ENCODE measurements at places on chromosomes 16 and 17. TPM values are rescaled to one million over a fixed set of nuclear protein-coding genes. Genes with fewer than 3 reads are reported as not detected.

The TSR3 gene
- 27.4 TPM for total RNA-seq

The MYH3 gene
- 1.4 TPM for total RNA-seq

The C1QTNF8 gene
- not detected for total RNA-seq

The KRT9 gene
- total RNA-seq, result 0.54 TPM

The HBQ1 gene
- total RNA-seq, result 5.5 TPM

The TMEM92 gene
- total RNA-seq, result 0.97 TPM

The PYDC1 gene
- not detected for total RNA-seq

The TLCD3A gene
- total RNA-seq, result 14.9 TPM

- no peak for ATAC-seq
Measured at GRCh38 chr16:85473323-85473722, 139.8 kb upstream of the GSE1 start.

- ATAC-seq, result peak; percentile 68
Measured at GRCh38 chr16:68707340-68708152, 29.5 kb upstream of the CDH1 start.

DNA sequence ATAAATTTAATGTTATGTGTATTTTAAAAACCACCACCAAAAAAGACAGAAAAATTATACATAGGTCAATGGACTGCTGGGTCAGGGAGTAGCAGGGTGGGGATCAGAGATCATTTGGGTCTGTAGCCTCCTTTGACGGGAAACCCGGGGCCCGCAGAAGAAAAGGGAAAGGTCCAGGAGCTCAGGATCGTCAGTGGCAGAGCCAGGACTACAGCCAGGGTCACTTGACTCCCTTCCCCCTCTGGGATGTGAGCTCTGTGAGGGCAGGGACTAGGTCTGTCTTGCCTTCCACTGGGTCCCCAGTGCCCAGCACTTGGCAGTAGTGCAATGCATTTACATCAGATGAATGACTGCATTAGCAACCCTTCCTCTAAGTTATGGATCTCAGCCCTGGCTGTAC, 62.1 kb downstream of the TOM1L2 start:
- no peak for ATAC-seq

- no peak for ATAC-seq
Measured at GRCh38 chr16:84735849-84736586, 36.2 kb downstream of the USP10 start.

- ATAC-seq, result no peak
Measured at GRCh38 chr16:50479771-50480170, 68.4 kb upstream of the NKD1 start.

- no peak for ATAC-seq
Measured at GRCh38 chr16:67451061-67451703, 20.3 kb downstream of the HSD11B2 start.

GRCh38 chr17:16215002-16215272, 397 bp downstream of the NCOR1 start:
- ATAC-seq, result peak; percentile 66

- no peak for ATAC-seq
Measured at GRCh38 chr16:4937782-4938682, 1.1 kb upstream of the PPL start.

DNA sequence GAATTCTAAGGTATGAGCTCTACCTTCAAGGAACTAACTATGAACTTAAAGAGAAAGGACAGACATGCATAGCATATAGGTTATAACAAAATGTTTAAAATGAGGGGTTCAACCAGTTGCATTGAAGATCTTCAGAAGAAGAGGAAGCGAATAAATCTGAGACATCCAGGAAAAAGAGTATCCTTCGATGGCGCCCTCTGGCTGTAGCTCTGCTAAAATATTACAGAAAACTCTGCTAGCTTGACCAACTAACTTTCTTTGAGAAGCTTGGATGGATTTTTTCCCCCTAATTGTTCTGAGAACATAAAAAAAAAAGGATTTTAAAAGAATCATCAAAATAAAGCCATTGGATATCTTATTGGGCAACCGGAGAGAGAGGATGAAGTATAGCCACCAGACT, 659.9 kb upstream of the SOX9 start:
- no peak for ATAC-seq

GRCh38 chr16:55149622-55150021, 174.4 kb upstream of the IRX6 start:
- no peak for ATAC-seq

- no peak for ATAC-seq
Measured at GRCh38 chr17:78001182-78001581, 42.7 kb downstream of the TNRC6C start.

DNA sequence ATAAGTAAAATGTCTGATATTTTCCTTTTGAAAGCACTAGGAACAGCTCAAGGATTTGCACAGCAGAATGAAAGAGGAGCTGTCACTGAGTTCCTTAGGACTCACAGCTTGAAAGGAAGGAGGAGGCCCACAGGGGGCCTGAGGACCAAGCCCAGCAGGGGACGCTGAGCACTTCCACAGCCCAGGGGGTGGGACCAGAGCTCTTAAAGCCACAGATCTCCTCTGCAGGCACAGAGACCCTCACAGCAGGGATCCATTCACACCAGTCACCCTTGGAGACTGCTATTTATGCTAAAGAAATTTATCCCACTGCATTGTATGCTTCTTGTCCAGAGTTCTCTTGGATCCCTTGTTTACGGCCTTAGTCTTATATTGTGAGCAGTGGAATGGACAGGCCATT, 253.3 kb downstream of the STX8 start:
- peak; percentile 99 for ATAC-seq

- no peak for ATAC-seq
Measured at GRCh38 chr17:21283482-21284318, 811 bp upstream of the MAP2K3 start.

- ATAC-seq, result peak; percentile 35
Measured at GRCh38 chr16:10981697-10982216, 37.4 kb downstream of the CLEC16A start.

DNA sequence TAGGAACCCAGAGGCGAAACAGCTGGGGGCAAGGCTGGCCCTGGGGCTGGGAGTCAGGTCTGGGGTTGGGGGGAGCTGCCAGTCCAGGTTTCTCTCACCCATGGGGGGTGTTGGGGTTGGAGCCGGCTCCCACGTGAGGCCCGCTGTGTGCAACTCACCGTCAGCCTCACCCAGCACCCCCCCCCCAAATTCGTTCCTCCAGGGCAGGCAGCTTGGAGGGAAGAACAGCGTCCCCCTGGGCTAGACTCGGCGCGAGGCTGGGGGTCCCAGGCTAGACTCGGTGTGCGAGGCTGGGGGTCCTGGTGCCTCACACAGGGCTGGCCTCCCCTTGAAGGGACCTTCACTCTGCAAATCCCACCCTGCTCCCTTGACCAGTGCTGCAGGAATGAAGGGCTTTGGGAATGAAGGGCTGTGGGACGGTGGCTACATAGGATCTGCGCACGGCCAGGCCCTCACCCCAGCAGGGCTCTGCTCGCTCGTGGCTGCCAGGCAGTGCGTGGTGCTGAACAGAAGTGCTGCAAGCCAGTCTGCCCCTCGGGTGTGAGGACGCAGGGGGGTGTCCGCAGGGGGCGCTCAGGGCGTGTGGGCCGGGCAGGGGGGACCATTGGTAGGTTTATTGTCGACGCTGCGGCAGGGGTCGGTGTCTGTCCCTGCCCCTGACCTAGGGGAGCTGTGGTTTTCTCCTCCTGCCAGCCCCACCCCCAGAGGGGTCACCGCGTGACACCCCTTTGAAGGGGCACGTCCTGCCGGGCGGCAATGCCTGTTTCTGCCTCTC, 74.7 kb downstream of the KLHDC4 start:
- no peak for ATAC-seq

GRCh38 chr17:33373273-33373672, 80.2 kb upstream of the ASIC2 start:
- ATAC-seq, result no peak

DNA sequence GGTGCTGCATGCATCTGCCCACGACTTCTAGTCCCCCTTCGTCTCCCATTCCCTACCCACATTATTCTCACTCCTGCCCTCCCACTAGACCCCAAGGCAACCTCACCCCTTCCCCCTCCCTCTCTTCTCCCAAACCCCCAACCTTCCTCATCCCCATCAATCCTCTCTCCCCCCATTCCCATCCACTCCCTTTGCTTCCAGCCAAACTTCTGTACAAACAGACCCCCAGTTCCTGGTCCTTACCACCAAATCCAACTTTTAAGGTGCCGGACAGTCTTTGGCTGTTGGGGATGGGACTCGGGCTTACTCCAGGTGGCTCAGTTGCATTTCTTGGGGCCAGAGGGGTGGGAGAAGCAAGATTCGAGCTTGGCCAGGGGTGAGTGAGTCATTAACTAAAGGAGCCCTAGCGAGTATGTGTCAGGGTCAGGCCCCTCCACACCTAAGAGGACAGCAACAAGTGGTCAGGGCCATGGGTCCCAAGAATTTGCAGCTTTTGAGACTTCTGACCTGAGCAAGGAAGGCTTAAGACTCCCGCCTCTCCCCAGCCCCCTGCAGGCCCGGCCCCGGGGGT, at the start of gene SLC38A8:
Gene SLC38A8 (minus strand): TSS at position 488 of the 571 bp plus-strand sequence. CDS start 638 bp downstream, outside the sequence.
- no peak for ATAC-seq

- no peak for ATAC-seq
Measured at GRCh38 chr17:46821482-46822387, 3.2 kb upstream of the WNT3 start.

DNA sequence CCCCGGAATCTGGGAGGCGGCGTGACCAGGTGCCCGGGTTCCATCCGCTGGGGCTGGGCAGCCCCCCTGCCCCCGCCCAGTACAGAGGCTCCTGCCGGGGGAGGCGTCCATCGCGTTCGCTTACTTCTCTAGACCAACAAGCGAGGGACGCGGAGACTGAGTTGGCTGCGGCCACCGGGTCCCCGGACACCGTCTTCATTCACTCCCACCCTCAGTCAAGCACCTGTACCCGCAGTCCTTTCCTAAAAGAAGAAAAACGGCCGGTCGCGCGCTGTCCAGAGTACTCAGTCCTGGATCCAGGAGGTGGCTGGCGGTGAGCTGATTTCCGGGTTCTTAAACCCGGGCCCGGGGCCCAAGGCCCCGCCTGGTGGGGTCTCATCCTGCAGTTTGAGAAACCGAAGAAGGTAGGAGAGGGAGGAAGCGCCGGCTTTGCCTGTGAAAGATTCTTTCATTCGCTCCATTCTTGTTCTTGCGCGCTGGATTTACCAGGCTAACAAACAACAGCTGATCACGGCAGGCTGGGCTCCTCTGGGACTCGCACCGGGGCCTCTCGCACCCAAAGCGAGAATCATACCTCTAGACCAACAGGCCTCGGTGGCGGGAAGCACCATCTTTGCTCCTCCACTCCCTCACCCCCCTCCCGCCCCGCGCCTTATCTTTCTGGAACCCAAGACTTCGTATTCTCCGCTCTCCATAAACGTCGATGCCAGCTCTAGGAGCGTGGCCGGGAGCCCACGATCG, 17.4 kb upstream of the OR1F1 start:
- ATAC-seq, result no peak

GRCh38 chr17:53137869-53138268, 684.9 kb upstream of the KIF2B start:
- no peak for ATAC-seq

DNA sequence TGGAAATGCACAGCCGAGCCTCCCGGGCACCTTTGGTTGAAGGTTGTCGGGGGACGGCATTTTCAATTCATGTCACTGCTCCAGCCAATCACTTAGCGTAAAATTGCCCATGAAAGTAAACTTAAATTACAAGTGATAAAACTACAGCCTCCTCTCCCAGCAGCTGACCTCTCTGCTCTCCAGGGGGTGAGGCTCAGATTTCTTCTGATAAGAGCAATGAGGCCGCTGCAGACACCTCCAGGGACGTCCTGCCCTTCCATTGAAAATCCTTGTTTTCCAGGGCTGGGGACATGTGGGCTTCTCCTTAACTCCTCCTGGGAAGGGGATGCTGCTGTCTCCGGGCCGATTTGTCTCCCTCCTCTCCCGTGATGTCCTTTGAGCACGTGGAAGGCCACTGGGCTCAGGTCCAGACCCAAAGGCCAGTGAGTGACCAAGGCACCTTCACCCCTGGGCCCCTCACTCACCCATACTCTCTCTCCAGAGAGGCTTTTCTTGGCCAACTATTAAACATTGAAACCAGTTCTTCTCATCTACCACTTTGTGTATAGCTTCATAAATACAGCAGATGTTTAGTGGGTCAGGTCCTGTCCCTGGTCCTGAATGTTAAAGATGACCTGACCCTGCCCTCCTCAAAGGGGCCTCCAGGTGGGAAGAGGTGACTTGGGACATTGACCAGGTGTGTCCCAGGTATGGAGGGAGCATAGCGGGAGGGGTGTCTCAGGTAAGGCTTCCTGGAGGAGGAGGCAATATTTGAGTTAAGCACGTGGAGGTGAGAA, 52.3 kb downstream of the MGAT5B start:
- ATAC-seq, result no peak

- ATAC-seq, result no peak
Measured at GRCh38 chr17:30253312-30253711, 17.8 kb upstream of the SLC6A4 start.

DNA sequence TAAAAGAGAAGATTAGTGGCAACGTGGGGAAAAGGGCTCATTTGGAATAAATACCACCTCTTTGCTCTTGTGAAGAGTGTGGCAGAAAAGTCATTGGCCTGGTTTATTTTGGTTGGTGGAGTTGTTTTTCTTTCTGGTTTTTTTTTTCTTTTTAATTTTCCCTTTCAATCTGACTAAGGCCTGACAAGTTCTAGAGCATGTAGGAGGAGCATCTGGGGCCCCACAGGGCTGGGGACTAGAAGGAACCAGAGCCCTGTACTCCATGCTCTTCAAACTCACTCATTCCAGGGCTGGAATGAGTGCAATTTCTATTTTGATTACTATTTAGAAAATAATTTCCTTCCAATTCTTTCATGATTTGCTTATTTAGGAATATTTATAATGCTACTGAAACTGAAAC, 13.3 kb downstream of the IRX5 start:
- ATAC-seq, result no peak

DNA sequence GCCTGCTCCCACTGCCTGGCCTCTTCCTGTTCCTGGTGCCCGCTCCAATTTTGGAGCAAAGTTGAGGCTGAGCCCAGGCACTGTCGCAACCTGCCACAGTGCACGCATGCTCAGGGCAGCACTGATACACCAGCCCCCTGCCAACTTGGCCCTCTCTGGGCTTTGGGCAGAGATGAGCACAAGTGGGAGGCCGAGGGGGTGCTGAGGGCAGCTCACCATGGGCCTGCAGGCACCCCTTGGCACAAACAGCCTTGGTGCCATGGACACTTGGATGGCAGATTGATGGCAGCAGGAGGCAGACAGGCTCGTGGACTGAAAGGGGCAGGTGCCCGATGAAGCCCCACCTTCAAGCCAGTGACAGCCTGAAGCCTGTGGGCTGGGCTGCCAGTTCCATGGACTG, 42.9 kb downstream of the PIGL start:
- ATAC-seq, result no peak

DNA sequence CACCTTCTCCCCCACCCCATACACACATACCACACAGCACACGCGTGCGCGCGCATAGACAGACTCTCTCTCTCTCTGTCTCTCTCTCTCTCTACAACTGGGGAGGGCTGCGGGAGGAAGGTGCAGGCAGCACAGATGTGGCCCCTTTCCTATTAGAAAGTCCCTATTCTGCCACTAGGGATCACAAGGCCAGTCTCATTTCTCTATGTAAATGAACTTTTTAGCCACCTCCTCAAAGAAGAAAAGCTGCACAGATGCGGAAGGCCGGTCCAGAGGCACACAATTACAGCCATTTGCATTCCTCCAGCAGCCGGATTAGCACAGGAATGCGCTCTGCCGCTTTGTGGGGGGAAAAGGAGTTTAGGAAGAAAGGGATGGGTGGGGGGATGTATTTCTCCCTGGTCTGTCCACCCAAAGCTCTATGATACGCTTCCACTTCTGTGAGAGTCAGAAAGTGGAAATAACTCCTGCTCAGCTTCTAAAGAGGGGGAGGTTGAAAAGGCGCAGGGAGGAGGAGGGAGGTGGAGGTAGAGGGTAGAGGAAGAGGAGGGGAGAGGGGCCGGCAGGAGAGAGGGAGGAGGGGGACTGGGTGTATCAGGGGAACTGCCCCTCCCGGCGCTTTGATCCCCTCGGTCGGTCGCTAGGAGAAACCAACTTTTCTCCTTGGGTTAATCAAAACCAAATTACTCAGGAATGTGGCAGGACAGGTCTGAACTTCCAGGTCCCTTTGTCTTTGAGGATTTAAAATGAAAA, 11.7 kb downstream of the ZFHX3 start:
- peak; percentile 49 for ATAC-seq

All from motor neuron (in vitro differentiated cells).